RWPE1 (cell line): ENCODE measurements at places on chromosomes 6 and 20.

GRCh38 chr20:9978397-9979004, 56.3 kb upstream of the ANKEF1 start:
- peak; percentile 69 for DNase-seq

- DNase-seq = no peak
Measured at GRCh38 chr6:3230900-3231246, 3.4 kb upstream of the TUBB2B start.

GRCh38 chr6:21039926-21040325, 505.7 kb downstream of the CDKAL1 start:
- DNase-seq = no peak

GRCh38 chr20:2223558-2224367, 72.0 kb upstream of the TGM3 start:
- DNase-seq = no peak

DNA sequence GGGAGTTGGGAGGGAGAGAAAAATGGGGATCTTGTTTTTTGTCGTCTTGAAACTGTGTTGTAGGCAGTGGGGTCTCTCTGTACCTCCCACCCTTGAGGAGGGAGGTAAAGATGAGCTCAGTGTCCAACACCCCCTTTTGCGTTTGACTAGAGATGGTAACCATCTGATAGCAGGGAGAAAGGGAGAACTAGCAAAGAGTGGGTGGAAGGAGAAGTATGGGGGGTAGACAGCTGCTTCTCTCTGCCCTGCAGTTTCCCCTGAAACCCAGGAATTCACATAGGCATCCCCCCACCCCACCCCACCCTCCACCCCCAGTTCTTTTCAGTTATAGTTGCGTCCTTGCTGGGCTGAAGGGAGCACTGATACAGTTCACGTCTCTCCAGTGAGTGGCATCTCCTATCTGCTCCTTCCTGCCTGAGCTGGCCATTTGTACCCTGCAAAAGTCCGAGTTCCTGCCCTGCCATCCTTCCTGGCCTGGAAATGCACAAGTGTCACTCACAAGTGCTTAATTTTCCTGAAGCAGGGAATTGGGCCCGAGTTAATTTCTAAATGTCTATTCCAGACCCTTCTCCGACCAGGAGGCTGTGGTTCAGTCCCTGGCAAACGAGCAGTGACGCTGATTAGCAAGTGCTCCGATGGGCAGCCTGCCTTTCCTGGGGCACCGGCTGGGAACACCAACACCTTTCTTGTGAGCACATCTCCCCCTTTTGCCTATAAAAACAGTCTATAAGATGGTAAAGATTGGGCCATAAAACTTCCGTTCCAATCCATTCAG, 1.5 kb downstream of the SIRPA start:
- DNase-seq = no peak

- DNase-seq = peak; percentile 23
Measured at GRCh38 chr20:15700147-15700765, 873.0 kb downstream of the KIF16B start.

- DNase-seq = peak; percentile 74
Measured at GRCh38 chr6:16319813-16320532, 81.6 kb downstream of the GMPR start.

DNA sequence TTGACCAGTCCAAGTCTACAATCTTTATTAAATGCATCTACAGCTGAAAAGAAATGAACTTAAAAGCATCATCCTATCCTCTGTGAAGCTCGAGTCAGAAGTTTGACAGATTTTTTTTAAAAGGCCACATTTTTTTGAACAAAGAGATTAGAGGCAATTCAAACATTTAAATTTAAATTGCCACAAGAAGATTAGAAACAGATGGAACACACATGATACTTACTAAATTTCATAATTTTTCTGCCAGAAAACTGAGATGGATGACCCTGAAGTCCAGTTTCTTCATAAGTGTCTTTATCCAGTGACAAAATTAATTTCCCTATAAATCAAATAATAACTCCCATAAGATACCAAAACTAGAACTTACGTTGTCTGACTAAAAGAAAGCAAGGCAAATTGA, 4.3 kb downstream of the RPP40 start:
- no peak for DNase-seq

- no peak for DNase-seq
Measured at GRCh38 chr6:109610590-109610989, 80.4 kb downstream of the AK9 start.

DNA sequence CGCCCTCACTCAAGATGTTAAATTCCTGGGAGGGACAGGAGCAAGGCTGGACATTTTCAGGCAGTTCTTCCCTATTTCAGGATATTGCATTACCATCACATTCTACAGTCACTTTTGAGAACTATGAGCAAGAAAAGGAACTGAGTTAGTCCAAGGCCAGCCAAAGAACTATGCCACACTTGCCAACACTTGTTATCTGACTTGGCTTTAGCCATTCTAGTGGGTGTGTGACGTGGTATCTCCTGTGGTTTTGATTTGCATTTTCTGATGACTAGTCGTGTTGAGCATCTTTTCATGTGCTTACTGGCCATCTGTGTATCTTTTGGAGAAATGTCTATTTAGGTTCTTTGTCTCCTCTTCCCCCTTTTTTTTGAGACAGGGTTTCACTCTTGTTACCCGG, 12.0 kb downstream of the XRN2 start:
- DNase-seq = peak; percentile 53

DNA sequence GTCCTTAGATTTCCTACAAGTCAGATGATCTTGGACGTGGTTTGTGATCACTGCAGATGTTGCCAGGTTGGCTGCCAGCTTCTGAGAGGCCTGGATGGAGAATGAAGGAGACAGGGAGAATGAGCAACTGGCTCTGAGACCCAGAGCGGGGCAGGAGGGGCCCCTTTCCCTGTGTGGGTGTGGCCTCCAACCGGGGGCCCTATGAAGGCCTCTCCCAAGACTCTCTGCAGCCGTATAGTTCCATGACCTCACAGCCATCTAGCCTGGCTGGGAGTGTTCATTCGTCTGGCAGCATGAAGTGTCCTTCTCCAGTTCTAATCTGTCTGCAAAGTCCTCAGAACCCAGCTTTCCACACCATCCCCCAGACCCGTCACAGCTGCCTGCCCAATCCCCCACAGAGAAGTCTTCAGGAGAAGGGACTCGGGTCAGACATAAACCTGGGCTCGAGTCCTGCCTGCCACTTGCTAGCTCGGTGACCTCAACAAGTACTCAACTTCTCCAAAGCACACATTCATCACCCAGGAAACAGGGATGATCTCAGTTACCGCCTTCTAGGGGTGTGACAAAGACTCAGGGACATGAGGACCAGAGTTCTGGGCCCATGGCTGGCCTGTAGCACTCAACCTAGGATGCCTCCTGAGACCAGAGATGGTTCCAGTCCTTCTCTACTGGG, 122.6 kb downstream of the EDN3 start:
- DNase-seq = no peak

DNA sequence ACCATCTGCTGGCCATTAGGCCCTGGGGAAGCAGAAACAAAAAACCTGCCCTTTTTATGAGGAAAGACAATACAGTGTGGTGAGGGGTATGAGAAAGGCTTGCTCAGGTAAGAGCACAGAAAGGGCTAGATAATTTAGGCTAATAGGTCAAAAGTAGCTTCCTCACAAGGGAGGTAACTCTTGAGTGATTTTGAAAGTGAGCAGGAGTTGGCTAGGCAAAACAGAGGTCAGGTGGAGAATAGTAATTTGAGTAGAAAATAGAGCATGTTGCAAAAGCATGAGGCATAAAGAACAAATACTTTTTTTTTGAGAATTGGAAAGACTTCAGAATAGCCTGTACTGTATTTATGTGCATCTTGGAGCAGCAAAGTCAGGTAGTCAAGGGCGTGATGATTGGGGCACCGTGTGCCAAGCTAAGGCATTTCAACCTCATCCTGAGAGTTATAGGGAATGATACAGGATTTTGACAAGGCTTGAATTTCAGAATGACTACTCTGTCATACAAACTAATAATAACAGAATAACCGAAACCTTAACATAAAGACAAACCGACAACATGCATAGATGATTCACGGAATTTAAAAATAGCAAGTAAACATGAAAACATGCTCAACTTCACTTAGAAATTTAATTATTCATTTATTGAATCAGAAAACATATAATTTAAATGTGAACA, 123.0 kb upstream of the ENPP5 start:
- DNase-seq = no peak

DNA sequence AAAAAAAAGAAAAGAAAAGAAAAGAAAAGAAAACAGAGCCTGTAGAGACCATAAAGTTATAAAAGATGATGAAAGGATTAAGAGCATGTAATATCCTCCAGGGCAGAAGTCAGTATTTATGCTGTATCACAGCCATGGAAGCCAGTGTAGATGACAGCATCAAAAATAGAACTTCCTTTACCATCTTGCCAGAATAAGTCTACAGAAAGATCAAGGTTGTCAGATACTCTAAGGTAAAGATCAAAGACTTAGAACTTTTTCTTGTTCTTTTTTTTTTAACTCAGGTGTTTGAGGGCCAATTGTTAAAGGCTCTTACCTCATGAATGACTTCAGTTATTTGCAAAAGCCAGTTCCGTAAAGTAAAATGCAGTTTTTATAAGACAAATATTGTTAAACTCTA, 54.6 kb downstream of the ARHGAP18 start:
- DNase-seq = no peak

GRCh38 chr20:855466-856360, 22.2 kb downstream of the FAM110A start:
- no peak for DNase-seq

DNA sequence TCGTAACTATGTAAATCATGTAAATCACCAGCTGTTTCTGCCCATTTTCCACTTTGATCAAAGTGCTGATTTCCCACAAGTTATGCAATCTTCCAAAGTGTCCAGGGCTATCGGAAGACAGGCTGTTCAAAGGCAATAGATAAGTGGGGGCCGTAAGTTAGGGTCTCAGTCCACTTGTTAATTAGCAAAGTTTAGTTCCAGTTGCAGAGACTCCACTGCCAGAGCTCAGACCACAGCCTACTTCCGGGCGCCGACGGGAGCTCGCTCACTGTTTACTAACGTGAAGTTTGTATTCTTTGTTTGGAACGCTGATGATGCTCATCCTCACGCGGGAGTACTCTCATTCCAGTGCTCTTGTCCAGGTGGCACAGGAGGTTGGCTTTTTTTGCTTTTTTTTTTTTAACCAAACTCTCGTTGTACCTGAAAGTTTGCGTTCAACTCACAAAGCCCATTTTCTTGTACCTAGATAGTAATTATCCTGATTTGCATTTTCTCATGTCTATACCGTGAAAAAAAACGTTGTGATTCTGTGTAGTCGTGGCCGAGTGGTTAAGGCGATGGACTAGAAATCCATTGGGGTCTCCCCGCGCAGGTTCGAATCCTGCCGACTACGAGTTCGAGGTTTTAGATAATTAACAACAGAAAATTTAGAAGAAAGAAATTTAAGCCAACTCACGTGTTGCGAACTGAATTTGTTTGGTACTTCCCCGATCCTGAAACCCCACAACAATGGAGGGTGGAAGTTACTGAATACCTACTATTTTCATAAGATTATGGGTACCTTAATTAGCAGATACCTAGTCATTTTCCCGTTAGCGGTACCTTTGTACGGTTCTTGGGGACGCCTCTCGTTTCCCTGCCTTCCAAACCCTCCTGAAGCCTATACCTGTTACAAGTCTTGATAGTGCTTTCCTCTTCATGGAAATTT, 29.9 kb upstream of the ZNF184 start:
- DNase-seq = no peak

DNA sequence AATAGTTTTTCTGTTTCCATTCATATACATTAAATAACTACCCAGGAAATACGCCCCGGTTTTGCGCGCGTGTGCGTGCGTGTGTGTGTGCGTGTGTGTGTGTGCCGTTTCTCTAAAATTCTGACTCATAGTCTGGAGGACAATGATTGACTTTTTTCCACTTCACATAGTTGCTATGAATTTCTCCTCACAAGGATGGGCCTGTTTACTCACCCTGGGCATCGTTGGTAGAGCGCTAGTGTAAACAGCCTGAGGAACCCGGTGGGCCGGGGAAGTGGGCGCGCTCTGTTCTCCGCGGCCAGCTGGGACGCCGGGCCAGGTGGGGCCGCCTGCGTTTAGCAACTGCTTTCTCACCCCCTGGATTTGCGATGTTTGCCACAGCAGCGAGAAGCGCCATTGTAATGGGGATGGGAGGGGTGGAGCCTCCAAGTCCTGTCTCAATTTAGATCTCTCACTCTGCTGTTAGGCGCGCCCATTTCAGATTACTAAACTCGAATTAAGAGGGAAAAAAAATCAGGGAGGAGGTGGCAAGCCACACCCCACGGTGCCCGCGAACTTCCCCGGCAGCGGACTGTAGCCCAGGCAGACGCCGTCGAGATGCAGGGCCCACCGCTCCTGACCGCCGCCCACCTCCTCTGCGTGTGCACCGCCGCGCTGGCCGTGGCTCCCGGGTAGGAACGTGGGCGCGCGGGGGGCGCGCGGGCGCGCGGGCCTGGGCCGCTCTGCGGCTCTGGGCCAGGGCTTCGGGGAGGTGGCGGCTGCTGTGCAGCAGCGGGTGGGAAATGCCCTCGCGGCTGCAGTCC, at the start of gene CD109:
Gene CD109 (plus strand): TSS at position 585 of the 803 bp plus-strand sequence. CDS start 13 bp downstream, at position 598.
- peak; percentile 80 for DNase-seq

DNA sequence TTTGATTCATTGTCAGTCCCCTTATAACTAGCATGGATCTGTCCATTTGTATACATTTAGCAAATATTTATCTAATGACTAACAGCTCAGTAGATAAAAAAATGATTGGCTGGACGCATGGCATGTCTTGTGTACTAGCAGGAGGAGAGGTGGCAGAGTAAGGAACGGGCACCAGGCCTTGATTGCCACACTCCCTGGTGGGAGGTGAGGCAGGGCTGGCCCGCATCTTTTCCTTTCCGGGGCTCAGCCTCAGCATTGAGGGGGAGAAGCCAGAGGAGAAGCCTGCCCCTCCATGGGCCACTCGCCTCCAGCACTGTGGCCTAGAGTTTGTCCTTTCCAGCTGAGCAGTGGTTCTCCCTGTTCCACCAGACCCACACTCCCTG, 84.9 kb upstream of the TMEM181 start:
- peak; percentile 77 for DNase-seq

GRCh38 chr6:45160305-45160704, 167.8 kb upstream of the RUNX2 start:
- DNase-seq = no peak

- DNase-seq = no peak
Measured at GRCh38 chr20:57777911-57778310, 68.1 kb upstream of the PMEPA1 start.

GRCh38 chr6:103000688-103001087, 1607.2 kb downstream of the GRIK2 start:
- no peak for DNase-seq

DNA sequence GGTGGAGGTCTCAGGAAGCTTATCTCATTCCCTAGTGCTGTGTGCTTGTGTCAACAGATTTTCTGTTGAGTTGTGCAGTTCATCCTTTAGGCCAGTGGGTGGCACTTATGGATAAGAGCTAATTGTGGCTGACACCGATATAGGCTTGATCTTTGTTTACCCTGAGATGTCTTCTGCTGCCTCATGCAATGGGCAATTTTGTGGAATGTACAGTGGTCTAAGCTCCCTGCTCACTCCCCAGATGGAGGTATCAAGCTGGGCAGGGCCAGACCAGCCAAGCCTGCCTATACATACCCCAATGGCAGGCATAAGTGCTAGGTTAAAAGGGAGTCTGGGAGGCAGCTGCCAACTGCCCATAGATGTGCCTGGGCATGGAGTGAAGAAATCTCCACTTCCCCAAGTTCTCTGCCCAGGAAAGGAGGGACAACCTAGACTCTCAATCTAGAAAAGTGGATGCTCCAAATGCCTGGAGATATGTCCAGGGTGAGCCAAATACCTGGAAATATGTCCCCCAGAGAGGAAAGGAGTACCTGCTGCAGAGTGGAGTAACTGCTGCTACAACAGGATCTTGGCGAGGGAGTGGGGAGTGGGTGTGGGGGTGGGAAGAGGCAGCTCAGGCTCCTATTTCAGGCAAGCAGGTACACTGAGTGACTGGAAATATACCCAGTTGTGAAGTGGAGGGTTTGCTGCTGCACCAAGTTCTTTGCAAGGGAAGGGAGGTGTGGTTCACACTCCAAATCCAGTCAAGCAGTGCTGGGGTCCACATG, 53.2 kb upstream of the ARG1 start:
- peak; percentile 34 for DNase-seq
